ENCODE measurements at places on chromosomes 1 and 21.

- no peak for DNase-seq
Measured at GRCh38 chr1:21361506-21361905, 71.2 kb upstream of the ECE1 start.

DNA sequence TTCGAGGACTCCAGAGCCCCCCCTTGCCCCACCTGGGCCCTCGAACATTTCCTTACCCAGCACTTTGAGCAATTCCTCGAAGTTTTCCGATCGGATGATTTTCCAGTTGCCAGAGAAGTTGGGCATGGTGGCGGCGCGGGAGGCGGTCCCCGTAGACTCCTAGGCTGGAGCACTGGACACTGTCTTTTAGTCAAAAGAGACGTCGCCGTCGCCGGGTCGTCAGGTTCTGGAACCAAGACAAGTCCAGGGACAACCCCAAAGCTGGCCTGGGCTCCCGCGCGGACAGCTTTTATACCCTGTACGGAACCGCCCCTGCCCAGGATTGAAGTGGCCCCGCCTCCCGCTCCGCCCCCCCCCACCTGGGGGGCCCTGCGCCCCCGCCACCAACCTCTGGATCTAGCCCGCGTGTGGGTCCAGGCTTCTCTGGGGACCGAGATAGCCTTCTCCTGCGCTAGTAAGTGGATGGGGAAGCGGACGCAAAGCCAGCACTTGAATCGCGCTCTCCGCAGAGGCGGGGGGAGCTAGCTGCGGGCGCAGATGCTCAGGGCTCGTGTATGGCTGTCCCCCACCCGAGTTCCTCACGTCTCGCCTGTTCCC lies at the start of gene CRABP2:
Gene CRABP2, minus strand, starts transcription at position 263 of the 597 bp plus-strand sequence. Its CDS starts 137 bp downstream, at position 126.
- DNase-seq = no peak

GRCh38 chr1:53112861-53113260 lies 29.6 kb downstream of the SLC1A7 start:
- no peak for DNase-seq

GRCh38 chr1:18820791-18821641 lies 38.4 kb downstream of the TAS1R2 start:
- no peak for DNase-seq

DNA sequence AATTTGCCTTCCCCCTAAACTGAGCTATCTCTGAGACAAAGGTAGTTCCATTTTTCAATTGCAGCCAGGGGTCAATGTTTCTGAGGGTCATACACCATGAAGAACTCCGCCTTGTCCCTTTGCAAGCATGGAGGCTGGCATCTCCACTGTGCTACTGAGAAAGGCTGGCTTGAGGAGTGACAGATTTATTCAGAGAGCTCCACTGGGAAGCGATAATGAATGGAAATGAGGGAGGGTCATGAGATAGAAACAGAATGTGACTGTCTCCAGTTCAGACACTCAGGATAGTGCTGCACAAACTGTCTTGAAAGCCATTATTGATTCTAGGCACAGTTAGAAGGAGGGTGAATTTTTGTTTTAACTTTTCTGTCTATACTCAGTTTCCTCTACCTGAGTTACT lies 197.5 kb downstream of the ZNF326 start:
- DNase-seq = no peak

DNA sequence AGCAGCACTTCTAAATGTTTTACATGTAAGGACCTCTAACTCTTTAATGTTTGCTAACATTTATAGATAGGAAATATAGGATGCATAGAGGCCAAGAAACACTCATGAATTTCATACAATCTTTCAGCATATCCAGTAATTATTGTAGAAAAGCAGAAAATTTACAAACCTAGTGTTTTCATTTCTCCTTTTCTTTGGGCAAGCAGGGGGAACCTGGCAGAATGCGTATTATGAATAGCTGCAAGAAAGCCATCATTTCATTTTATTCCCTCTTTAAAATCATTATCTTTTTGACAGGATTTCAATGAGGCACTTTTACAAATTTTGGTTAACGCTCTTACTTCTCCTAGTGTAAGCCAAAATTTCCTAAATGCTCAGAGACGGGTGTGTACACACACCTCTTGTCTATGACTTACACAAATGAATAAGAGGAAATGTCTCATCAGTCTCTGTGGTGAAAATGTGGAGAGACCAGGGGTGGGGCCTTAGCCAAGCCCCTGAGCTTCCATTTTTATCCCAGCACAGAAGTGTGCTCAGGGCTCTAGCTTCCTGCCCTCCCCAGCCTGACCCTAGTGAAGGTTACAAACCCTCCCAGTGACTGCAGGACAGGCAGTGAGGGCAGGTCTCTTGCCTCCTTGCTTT lies 91.6 kb downstream of the LRRC8C start:
- DNase-seq = no peak

DNA sequence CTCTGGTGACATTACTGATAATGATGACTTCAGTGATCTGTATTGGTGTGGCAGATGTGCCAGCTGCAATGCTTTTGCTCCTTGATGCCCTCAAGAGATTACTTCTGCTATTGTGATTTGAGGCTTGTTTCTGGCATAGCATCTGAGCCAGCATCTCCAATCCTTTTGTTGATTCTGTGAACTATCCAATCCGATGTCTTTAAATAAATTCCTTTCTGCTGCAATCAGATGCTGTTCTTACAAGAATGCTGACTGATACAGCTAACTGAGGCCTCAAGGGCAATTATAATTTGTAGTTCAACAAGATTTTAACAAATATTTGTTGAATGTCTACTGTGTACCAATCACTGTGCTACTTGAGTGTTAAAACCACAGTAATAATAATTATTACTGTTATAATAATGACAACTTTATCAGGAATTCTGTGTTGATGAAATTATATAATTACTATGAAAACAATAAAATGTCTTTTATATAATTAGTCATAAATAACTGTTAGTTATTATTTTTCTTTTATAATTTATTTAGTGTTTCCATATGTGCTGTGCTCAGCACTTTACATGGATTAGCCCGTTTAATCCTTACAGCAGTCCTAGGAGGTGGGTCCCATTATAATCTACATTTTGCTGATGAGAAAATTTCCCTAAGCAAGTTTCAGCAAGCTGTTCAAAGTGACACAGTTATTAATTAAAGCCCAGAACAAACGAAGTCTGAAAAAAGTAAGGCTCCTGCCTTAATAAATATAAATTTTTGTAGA lies 308.2 kb downstream of the BRINP3 start:
- DNase-seq = no peak

- DNase-seq = no peak
Measured at GRCh38 chr1:158101927-158102326, 78.8 kb upstream of the CD1D start.

DNA sequence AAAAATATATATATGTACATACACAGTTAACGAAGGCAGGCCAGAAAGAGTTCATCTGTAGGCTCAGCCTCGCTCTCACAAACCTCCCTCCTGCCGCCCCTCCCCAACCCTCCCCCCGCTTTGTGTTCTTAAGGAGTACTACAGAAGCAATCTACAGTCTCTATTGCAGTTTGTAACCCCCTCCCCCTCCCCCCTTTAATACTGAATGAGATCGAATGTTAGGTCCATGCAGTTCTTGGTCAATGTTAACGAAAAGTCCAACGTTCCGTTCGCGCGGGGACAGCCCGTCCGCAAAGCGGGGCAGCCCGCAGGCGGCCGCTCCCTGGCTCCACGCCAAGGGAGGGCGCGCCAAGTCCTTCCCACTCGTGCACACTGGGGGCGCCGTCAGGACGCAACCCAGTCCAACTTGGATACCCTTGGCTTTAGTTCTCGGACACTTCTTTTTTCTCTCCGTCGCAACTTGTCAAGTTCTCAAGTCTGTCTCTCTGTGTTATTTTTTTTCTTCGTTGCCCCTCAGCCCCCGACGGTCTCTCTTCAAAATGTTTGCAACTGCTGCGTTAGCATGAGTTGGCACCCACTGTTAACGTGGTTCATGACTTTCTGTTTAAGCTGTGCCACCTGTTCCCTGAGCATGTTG lies 2.2 kb downstream of the JUN start:
- DNase-seq = no peak

- DNase-seq = no peak
Measured at GRCh38 chr21:16587681-16588375, 858.0 kb downstream of the USP25 start.

DNA sequence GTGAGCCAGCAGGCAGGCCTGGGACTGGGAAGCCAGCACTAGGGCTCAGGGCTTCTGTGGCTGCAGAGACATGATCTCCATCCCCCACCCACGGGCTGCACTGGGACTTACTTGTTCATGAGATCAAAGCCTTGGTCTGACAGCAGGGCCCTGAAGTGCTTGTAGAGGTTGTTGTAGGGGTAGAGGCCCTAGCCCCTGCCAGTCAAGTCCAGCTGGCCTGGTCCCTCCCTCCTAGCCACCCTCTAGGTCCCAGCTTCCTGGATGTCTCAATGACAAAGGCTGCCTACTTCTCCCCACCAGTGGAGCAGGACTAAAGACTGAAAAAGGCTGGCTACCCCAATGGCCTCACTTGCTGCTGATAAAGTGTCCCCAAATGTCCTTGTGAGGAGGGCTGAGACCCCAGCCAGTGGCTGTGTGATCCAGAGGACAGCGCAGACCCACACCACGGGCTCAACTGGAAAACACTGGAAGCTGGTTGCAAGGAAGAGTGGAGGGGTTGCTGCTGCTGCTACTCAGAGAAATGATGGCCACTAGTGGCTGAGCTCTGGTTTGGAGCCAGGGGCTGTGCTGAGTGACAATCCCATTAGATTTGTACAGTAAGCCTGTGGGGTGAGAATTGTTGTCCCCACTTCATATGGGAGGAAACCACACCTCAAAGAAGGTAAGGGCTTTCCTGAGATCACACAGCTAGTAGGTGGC lies 1.4 kb downstream of the HTR1D start:
- DNase-seq = no peak

GRCh38 chr1:234722270-234722704 lies 112.3 kb upstream of the IRF2BP2 start:
- DNase-seq = no peak

DNA sequence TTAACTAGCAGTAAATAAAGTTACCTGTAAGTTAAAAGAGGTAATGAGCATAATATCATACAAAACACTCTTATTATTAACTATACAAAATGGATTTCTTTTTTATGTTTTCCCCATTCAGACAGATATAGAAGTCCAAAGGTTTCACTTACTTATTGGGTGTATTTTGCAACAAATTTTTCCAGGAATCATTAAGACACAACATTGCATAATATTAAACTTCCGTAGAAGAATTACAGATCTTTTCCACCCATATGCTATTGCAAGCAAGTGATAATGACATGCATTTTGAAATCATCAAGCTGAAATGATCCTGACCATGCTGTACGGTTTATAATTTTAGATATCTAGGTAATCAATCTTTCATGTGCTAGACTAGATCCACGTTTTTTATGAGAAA lies 957.0 kb downstream of the NCAM2 start:
- no peak for DNase-seq

DNA sequence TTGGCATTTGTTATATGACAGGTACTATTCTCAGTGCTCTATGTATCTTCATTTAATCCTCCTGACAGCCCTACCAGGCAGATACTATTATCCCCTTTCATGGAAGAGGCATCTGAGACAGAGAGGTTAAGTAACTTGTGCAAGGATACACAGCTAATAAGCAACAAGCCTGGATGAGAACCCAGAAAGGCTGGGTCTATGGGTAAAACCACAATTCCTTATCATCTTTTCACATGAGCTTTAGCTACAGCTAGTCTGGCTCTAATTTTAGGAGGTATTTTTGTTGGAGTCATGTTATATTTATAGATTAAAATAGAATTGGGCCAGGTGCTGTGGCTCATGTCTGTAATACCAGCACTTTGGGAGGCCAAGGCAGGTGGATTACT lies 27.7 kb downstream of the DNTTIP2 start:
- no peak for DNase-seq

DNA sequence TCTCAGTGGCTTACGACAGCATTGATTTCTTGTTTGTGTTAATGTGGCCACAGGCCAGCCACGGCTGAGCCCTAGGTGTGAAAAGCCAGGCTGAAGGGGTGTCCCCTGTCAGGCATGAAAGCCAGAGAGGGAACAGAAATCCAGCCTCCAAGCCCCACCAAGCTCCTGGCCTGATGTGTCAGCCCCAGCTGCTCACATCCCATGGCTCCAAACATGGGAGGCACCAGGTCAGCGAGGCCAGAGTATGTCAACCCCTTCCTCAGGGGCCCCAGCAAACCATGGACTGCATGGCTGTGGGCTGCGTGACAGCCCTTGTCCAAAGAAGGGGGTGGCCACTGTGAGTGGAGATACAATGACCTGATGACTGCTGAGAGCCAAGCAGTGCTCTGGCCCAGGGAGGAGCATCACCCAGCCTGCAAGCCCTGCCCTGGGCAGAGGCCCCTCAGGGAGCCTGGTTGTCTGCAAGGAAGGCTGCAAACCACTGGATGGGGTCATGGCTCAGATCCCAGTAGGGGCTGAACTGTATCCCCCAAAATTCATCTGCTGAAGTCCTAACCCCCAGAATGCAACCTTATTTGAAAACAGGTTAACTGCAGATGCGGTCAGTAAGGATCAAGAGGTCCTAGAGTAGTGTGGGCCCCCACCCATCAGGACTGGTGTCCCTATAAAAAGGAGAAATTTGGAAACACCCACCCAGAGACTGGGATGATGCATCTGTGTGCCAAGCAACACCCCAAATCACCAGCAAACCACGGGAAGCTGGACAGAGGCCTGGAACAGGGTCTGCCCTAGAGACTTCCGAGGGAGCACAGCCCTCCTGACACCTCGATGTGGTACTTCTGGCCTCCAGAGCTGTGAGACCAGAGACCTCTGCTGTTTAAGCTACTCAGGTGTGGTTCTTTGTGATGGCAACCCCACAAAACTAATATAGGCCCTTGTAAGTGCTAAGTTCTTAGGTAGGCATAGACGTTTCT lies 3.3 kb upstream of the MX2 start:
- no peak for DNase-seq

GRCh38 chr1:67517046-67517445 lies 86.8 kb upstream of the SERBP1 start:
- DNase-seq = no peak

GRCh38 chr1:161304927-161305866 lies 4.6 kb downstream of the MPZ start:
- DNase-seq = no peak

- no peak for DNase-seq
Measured at GRCh38 chr1:145906954-145907753, 2.7 kb downstream of the ITGA10 start.

- DNase-seq = no peak
Measured at GRCh38 chr1:77468257-77468948, 186.6 kb downstream of the AK5 start.

DNA sequence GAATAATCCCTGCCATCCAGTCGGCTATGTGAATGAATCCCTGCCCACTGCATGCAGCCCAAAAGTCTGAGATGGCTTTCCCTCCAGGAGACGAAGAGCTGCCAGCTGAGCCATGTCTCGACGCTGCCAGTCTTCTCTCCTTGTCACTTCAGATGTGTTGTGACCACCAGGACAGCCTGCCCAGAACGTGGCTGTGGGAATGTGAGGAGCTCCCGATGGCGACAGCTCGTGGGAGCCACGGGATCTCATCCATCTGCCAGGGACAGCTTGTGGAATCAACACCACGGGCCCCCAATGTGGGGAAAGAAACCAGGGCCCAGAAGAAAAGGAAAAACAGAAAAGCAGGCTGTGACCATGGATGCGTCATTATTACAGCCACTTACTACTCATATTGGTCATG lies 67.2 kb downstream of the NFASC start:
- no peak for DNase-seq

GRCh38 chr1:184583849-184584248 lies 170.8 kb downstream of the EDEM3 start:
- no peak for DNase-seq
